Kidney (tissue), 22 donors: ENCODE measurements at places on chromosomes 7 and 10. TPM values are rescaled to one million over a fixed set of nuclear protein-coding genes. Genes with fewer than 3 reads are reported as not detected.

DNA sequence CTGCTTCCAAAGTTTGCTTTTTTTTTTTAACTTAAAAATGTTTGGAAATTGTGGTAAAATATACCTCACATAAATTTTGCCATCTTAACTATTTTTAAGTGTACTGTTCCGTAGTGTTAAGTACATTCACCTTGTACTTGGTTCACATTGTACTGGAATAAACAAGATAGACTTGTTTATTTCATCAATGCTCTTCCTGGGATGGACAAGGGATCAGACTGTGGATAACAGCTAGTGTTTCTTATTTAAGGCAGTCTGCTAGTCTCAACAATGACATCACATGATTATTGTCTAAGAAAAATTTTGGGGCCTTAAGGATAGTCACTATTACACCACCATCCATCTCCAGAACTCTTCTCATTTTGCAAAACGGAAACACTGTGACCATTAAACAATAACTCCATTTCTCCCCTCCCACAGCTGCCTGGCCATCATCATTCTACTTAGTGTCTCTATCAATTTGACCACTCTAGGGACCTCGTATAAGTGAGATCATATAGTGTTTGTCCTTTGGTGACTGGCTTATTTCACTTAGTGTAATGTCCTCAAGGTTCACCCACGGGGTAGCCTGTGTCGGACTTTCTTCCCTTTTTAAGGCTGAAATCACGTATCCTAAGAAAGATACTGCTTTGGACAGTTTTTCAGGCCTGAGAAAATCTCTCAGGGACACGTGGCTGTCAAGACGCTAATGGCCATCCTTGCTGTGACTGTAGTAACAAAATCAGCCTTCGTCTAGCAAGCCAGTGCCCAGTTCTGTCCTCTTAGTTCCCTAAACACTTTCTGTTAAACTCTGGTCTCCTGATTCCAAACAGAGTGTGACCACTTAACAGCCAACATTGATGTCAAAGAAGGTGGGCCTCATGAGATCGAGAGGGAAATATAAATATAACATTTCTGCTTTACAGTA is 305.2 kb downstream of the FRMD4A start:
- no peak for DNase-seq

DNA sequence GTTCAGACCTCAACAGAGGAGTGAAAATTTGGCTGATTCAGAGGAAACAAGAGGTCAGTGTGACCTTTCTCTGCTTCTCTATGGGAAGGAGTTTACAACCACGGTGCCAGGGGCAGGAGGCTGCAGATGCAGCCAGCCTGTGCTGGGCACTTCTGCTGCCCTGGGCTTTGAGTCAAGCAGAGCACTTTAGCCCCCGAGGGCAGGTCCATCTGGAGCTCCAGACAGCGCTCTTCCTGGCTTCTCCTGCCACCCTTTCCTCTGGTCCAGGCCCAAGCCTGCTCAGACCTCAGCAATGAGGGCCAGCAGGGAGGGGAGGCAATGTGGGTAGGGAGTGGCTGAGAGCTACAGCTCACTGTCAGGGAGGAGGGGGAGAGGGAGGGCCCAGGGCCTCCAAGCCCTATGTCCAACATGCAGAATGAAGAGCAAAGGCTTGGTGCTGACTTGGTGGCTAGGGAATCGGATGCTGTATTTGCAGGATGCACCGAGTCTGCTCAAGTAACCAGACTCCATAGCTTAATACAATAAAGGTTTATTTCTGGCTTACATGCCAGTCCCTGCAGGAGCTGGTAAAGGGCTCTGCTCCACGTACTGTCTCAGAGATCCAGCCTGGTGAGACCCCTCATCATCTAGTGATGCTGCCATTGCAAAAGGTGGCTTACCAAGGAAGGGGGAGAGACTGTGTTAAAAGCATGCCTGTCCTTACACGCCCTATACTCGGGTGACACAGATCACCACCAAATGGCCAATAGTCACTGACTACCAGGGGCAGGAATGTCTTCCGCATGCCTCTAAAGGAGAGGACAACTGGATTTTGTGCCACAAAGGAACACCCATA is 481.6 kb downstream of the RPS24 start:
- no peak for DNase-seq

GRCh38 chr10:132100556-132101349 is 35.0 kb downstream of the JAKMIP3 start:
- peak; percentile 51 for DNase-seq

GRCh38 chr7:158023681-158024350 is 563.8 kb downstream of the PTPRN2 start:
- no peak for DNase-seq

- DNase-seq = no peak
These were observed 107.2 kb upstream of the RELN start for GRCh38 chr7:104096683-104097082.

DNA sequence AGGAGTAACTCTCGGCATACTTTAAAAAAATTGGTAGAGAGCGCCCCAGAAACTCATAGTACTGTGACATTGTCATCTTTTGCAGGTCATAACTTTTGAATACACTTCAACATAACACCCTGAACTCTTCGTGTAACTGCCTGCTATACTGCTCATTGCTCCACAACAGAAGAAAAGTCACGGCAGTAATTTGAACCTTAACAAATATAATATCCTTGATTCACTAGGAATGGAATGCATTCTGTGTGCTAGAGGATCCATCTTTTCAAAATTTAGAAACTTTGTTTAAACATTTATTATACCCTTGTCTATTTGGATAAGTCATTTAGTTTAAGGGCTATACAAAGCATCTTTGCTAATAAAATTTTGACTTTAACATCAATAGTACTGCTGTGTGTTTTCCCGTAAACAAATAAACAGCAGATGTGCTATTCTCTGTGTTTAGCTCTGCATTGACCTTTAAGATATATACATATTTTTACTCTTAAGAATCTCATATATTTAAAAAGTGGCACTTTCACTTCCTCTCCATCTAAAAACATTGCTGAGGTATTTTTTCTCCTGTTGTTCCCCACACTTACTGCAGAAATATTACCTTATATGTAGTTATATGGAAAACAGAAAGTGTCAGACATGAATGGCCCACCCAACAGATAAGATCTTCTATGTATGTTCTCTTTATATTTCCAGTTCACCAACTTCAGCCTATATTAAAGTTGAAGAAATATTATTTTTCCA is 217.6 kb upstream of the TMEM229A start:
- no peak for DNase-seq

- DNase-seq = no peak
These were observed 40.9 kb downstream of the FHIP2A start for GRCh38 chr10:114862456-114862855.

GRCh38 chr7:74287303-74288033 is 1.7 kb upstream of the CLIP2 start:
- no peak for DNase-seq

DNA sequence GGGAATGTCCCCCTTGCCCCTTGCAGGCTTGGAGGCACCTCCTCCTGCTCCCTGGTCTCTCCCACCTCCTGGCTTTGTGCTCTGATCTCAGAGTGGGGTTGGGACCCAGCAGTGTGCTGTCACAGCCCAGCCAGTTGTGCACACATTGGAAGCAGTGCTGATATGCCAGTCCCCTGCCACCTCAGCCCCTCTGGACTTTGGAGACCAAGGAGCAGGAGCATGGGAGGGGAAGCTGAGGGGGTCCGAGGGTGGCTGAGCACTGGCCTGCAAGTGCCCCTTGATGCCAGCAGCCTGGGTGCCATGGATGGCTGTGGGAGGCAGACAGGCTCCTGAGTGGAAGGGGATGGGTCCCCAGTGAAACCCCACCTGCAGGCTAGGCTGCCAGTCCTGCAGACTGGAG is 235.4 kb downstream of the ZNF716 start:
- no peak for DNase-seq

Gene AHR
- 101 TPM for total RNA-seq

Gene ARHGAP12
- total RNA-seq = 30.9 TPM

Gene CALN1
- not detected for total RNA-seq

Gene BAIAP2L1
- total RNA-seq = 18.8 TPM

Gene SFMBT2
- 15.3 TPM for total RNA-seq

Gene HACD1
- total RNA-seq = 11.6 TPM
